K562 (cell line): ENCODE measurements at places on chromosomes 6 and 20.
A peak's percentile ranks its signal among the peaks of the same experiment; 100 is the strongest.

- no peak for DNase-seq
Measured at GRCh38 chr6:127191716-127192115, 73.2 kb downstream of the RSPO3 start.

GRCh38 chr6:144351379-144352127, 66.4 kb downstream of the UTRN start:
- no peak for DNase-seq

GRCh38 chr20:63525971-63526370, 5.4 kb downstream of the PPDPF start:
- no peak for DNase-seq

DNA sequence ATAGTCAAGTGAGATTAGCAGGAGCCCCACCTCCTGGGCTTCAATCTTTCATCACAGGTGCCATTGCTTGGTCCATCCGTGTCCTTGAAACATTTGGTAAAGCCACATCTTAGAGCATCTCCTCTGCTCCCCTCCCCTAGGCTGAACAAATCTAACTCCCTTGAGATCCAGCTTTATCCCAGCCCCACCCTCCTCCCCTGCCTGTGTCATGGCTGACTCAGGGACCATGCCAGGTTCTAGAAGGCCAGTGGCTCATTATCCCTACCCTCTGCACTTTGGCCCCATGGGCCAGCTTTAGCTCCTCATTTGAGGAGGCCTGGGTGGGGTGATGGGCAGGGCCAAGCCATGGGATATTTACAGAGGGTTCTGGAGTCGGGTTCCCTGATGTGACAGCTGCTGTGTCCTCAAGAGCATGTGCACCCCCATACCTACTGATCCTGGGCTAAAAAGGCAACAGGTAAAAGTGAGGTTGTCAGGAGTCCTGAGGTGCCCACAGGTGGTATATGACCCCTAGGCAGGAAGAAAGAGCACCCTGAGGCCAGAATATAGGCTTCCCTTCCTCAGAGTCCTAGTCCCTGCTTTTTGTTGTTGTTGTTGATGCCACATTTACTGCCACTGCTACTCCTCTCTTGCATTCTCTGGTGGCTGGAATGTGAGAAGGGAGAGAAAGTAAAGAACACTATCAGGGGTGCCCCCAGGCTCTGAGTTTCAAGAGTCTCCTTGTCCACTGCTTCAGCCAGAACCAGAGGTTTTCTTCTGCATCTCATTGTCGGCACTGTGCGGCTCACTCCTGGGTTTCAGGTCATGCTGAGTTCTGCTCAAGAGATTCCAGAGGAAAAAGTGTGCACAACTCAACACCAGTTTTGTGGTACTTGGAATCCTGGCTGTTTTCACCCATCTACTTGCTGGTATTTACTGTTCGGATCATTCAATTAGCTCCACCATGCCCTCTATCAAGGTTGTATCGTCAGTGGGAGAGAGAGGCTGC, 228.4 kb downstream of the LRFN2 start:
- no peak for DNase-seq

GRCh38 chr20:34213213-34213612, 28.0 kb upstream of the ASIP start:
- no peak for DNase-seq

DNA sequence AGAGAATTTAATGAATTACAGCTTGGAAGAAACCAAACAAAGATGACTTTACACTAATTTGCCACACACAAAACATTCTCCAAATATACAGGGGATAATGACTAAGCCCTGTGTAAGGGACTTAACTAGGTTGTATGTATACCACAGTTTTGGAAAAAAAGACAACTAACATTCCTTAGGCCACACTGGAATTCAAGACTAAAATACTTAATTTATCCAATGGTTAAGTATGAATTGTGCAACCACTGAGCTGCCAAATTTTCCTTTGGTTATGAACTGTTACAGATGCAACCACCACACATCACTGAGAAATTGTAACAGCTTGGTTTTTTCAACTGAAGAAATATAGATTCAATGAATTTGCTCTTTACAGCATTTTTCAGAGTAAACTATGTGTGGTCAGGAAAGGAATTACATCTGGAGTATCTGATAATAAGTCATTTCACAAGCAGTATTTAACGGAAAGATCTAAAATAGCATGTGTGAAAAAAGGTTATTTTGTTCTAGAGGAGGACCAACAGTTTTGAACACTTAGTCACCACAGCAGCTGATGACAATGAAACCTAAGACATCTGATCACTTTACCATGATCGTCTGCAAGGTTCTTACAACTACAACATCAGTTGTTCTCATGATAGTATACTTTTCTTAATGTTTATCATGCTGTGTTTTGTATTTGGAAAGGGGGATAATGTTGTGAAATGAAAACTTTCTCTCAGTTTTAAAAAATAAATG, 318.8 kb downstream of the BCKDHB start:
- no peak for DNase-seq

DNA sequence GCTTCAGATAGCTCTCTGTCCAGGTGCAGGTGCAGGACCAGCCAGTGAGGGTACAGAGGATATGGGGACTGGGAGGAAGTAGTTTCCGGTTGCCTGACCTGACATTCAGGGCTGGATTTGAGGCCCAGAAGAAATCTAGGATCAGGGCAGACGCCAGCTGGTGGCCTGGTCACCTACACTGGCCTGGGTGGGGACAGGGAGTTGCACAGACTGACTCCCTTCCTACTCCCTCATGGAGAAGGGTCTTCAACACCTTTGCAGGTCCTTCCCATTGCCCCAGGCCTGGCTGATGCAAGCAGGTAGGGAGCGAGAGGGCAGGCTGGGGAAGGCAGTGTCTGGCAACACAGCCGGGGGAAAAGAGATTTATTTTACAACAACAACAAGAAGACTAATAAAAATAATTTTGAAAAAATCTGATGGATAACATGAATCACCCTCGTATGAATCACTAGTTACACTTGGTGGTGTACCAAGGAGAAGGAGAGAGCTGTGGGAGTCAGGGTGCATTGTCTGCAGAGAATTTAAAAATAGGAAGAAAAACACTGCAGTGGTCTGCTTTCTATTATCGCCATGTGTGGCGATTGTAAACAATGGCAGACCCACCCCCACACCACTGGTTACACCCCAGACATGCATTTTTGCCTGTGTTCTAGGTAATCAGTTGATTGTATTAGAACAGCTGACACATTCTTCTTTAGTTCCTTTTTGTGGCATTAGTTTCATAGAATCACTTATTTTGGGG, 62.3 kb upstream of the SNX9 start:
- no peak for DNase-seq

DNA sequence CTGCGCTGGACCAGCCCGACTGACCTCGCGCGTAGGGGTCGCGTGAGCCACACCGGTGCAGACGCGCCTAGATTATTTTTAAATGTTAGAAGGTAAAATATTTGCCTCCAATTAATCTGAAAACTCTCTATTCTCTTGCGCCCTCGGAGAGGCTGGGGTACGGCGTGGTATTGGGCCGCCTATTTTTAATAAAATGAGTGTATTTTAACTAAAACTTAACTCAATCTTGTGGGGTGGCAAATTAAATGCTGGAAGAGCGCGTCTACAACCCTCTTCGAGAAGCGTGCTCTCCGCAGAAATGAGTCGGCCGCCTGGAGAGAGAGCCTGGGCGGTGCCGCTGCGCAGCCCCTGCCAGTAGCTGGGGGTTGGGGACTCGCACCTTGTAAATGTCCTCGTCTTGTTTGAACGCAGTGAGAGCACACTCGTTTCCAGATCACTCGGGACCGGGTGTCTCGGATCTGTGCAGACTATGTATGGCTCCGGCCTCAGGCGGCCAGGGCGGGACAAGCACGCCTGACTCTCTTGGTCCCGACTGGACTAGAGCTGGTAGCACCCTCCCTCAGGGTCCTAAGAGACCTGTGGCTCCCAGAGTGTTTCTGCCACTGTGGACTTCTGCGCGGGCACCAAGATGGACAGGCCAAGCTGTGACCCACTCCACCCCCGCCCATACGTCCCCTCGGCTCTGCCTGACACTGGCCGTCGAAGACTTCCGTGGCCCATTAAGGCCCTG, 2.0 kb upstream of the MAFB start:
- DNase-seq, result no peak

DNA sequence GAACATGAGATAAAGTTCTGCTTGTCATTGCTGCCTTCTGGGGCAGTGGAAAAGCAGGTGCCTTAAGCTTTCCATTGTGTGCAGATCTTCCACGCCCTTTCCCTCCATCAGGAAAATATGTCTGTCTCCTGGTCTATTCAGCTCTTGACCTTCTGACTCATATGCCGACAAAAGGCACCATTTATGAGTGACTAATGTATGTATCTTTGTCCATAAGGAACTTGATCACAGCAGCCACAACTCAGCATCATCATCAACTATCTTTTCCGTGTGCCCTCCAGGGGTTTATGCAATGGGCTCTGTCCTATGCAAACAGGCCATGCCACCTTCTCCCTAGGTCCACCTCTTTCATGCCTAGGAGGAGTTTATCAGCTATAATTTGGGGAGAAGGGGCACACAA, 102.7 kb upstream of the QKI start:
- no peak for DNase-seq

DNA sequence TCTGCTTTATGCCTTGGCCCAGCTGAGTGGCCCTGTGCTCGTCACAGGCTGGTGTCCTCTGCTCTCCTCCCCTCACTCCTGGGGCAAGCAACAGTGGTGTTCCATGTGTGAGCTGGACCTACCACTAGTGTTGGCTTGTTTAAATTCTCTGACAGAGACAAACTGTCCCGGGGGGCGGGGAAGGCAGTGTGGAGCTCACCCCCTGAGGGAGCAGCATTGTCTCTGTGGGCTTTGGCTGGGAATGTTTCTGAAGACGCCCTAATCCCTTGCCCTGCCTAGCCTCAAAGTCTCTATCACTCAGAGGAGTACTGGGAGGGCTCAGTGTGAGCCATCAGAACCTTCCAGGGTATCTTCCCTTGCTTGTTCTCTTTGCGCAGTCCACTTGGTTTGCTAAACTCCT, 5.2 kb upstream of the VEGFA start:
- DNase-seq, result no peak

DNA sequence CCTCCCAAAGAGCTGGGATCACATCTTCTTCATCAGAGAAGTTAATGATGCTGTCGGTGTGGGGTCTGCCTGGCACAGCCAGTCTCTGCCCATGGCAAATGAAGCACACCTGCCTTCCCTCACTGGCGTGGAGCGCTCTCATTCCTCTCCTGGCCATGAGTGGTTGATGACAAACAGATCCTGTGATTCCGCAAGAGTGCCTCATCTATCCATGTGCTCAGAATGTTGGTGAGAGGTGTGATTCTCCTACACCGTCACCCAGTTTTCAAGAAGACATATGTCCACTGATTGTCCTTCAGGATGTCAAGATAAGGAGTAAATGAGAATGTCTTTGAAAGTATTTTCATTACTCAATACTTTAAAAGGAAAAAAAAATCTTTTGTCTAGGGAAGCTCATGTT, 97.5 kb upstream of the GGTLC1 start:
- no peak for DNase-seq

- DNase-seq, result no peak
Measured at GRCh38 chr6:9745966-9746365, 668.9 kb downstream of the TFAP2A start.

GRCh38 chr6:107495196-107495643, 5.3 kb downstream of the SOBP start:
- DNase-seq, result no peak

DNA sequence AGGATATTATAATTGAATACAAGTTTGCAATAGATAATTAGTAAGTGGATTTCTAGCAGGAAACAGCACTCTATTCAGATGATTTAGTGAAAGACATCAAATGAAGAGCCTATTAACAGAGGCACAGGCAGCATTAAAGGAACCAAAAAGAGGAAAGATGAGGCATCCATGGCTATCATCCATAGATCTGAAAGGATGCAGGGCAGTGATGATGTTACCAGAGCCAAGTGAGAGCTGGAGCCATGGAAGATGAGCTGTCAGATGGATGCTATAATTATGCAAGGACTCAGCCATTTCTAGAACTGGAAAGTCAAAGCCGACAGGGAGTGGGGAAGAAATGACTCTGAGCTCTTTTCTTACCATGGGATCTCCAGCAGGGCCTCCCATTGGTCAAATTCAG, 66.8 kb upstream of the ANKEF1 start:
- no peak for DNase-seq

- DNase-seq, result no peak
Measured at GRCh38 chr6:24883618-24884017, 52.1 kb downstream of the RIPOR2 start.

DNA sequence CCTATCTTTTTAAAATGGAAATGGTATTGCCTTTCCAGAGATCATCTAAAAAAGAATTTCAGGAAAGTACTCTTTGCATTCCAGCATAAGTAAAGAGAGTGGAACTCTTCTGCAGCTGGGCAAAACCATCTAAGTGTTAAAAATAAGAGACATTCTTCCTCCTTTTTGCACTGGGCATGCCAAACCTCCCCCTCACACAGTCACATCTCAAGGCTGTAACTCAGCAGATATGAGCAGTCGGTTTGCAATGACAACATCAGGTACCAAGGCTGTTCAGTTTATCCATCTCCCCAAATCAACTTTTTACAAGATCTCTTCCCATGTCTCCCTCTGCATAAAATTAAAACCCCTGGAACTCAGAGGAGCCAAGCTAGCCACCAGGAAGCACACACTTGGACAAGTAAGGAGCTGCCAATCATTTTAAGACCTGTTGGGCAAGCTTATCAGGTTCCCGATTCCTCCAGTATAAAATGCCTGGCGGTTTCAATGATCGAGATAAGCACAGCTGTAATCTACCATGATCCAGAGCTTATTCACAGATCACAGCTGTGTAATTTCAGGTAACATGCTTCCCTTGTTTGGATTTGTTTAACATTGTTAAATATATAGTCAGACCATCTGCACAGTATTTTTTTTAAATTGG, 23.2 kb downstream of the ID4 start:
- DNase-seq, result no peak

GRCh38 chr20:52191916-52192718, 538 bp upstream of the ZFP64 start:
- peak; percentile 82 for DNase-seq

DNA sequence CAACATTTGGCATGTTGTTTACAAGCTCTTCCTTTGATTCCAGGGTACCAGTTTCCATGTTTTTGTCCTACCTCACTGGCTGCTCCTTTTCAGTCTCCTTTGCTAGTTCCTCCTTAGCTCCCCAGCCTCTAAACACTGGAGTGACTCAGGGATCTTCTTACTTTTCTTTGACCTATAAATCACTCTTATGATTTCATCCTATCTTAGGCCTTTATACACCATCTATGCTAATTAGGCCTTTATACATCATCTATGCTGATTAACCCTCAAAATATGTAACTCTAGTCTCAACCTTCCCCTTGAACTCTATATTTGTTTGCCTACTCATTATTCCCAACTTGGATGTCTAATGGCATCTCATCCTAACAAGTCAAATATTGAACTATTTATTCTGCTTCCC, 9.5 kb downstream of the TMEM30A start:
- DNase-seq, result no peak

- DNase-seq, result no peak
Measured at GRCh38 chr6:135600086-135600702, 102.7 kb upstream of the AHI1 start.

DNA sequence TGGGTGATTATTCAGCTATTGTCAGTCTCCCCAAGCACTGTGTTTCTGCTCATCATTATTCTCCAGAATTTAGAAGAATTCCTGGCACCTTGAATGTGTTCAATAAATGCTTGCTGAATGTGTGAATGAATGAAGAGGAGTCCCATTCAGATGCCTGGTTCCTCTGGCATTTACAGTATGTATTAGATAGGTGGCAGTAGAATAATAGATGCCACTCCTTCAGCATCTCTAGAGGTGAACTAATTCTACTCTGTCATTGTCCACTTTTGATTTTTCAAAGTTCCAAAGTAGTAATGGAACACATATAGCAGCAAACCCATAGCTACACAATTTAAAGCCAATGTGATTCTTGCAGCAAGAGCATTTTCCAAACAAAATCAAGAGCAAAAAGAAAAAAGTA, 118.9 kb upstream of the CEP162 start:
- no peak for DNase-seq

- DNase-seq, result no peak
Measured at GRCh38 chr6:147046141-147046877, 157.9 kb upstream of the STXBP5 start.
